ENCODE measurements at places on chromosomes 2 and 18. TPM values are rescaled to one million over a fixed set of nuclear protein-coding genes. Genes with fewer than 3 reads are reported as not detected.

RAB27B gene
- total RNA-seq = 1.8 TPM

SCN3A gene
- not detected for total RNA-seq

QPCT gene
- 14.3 TPM for total RNA-seq

RAPH1 gene
- 12.5 TPM for total RNA-seq

CPLX4 gene
- not detected for total RNA-seq

RMDN2 gene
- total RNA-seq = 6.1 TPM

ABCG8 gene
- total RNA-seq = not detected

INHBB gene
- not detected for total RNA-seq

KIF5C gene
- under 0.01 TPM for total RNA-seq

TPO gene
- not detected for total RNA-seq

CACNB4 gene
- 0.17 TPM for total RNA-seq

DNAJC5G gene
- not detected for total RNA-seq

SPP2 gene
- not detected for total RNA-seq

DYNAP gene
- not detected for total RNA-seq

SLC19A3 gene
- 0.35 TPM for total RNA-seq

POTEC gene
- total RNA-seq = not detected

NXPH2 gene
- not detected for total RNA-seq

IL36RN gene
- total RNA-seq = 0.67 TPM

Data from mammary epithelial cell (primary cell).